Endothelial cell (in vitro differentiated cells): ENCODE measurements at places on chromosomes 1 and 21. TPM values are rescaled to one million over a fixed set of nuclear protein-coding genes. Genes with fewer than 3 reads are reported as not detected.

PTCH2 gene
- total RNA-seq, result 0.51 TPM

TIE1 gene
- total RNA-seq, result 643 TPM

KCNN3 gene
- total RNA-seq, result 17.3 TPM

DNA sequence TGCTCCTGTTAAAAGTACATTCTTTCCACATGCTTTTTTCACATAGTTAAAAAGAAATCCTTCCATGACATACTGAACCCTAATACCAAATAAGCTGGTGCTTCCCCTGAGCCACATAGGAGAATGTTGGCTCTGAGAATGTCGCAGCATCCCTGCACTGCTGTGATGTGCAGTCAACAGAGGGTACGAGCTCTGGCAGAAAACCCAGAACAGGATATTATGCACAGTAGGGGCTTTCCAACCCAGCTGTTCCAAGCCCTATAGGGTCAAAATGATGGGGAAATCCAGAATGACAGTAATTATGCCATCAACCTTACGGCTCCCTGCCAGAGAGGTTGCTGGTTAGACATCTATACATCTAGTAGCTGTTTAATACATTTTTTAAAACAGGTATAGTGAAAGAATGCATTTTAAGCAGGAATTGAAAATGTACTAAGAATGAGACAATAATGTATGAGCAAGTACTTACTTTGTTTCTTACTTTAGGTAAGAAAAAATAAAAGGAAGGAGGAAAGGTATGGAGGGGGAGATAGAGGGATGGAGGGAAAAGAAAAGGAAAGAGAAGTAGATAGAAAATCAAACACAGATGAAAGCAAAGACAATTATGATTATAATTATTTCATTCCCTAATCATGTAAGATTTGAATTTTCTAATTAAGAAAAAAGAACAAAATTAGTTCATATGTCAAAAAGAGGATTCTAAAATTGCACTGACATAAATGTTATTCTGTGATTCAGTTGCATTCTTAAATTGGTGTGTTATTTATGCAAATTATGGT is 126.0 kb downstream of the NR5A2 start:
- no peak for DNase-seq

DNA sequence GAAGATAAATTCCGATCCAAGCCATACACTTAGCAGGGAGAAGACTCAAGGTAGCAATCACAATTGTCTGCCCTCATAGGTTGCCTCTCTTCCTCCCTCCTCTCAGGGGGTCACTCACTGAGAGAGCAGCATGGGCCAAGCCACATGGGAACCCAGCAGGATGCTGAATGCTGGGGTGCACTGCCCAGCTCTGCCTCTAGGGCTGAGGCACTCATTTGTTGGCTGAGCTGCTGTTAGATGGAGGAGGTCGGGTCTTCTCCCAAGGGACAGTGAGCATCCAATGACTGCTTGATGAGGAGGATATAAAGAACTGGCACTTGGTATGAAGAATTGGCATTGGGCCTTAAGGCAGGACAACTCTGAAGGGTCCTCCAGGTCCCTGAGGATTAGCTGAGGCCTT is 418.8 kb downstream of the SIPA1L2 start:
- peak; percentile 13 for DNase-seq

DNA sequence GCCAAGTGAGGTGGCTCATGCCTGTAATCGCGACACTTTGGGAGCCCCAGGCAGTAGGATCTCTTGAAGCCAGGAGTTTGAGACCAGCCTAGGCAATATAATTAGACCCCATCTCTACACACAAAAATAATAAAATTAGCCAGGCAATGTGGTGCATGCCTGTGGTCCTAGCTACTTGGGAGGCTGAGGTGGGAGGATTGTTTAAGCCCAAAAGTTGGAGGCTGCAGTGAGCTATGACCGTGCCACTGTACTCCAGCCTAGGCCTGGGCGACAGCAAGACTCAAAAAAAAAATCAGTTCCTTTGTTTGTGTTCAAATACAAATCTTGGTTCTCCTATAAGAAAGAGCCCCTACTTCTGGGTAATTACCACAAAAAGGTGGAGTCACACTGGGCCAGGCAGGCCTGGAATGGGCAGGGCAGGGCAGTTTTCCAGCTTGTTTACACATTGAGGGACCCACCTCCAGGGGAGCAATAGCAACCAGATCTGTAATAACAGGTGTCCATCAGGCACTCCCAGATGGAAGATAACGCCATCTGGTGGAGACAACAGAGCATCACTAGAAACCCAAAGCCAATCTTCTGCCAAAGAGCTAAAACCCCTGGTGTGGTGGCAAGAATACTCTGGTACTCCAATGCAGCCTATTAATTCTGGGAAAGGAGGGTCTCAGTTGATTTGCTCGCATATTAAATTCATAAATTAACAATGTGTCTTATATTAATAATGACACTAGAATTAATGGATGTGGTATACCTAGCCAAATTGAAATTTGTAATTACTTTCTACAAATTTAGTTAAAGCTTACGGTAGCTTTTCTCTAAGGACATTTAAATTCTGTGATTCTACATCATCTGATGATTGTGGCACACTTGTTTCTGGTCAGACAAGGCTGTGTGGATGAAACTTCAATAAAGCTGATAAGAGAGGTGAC is 13.2 kb downstream of the PPP1R15B start:
- DNase-seq, result peak; percentile 64

CLCA2 gene
- not detected for total RNA-seq

DNA sequence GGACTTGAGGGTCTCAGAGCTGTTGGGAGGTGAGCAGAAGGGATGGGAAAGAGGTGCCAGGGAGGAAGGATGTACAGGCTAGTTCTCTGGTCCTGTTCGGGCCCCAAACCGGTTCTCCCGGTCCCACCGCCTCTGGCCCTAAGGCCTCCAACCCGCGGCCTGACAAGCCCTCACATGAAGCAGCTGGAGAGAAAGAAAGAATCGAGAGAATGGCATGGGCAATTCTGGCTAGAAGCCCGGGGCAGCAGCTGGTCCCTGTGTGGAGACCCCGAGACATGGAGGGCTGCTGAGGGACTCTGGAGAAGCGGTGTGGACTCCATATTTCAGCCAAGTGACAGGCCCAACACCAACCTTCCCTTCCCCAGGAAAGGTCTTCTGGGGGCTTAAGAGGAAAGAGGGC is 730 bp downstream of the CDC42SE1 start:
- DNase-seq, result no peak

DNA sequence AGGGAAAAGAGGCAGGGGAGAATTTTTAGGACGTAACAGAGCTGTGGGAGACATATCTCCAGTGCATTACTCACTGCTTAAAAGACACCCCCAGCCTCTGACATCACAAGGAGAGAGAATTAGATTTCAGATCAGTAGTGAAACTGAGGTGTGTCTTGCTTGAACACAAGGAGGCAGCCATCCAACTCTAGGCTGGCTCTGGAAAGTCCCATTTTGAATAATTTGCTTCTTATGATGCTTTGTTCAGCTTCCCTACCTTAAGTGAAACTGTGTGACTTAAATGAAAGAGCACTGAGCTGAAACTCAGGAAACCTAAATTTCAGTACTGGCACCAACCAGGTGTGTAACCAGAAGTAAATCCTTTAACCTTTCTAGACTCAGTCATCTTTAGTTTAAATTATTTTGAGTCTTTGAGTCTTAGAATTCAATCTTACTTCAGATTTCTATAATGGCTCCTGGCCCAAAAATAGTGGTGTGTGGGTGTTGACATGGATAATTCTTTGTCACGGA is 251.6 kb upstream of the SGIP1 start:
- no peak for DNase-seq

GRCh38 chr1:88029899-88030298 is 654.2 kb upstream of the PKN2 start:
- DNase-seq, result no peak

VWA5B1 gene
- total RNA-seq, result not detected

GRCh38 chr1:172863031-172863430 is 187.7 kb downstream of the TNFSF18 start:
- DNase-seq, result no peak

- DNase-seq, result no peak
Measured at GRCh38 chr21:28444557-28444956, 548.1 kb downstream of the LTN1 start.

DNA sequence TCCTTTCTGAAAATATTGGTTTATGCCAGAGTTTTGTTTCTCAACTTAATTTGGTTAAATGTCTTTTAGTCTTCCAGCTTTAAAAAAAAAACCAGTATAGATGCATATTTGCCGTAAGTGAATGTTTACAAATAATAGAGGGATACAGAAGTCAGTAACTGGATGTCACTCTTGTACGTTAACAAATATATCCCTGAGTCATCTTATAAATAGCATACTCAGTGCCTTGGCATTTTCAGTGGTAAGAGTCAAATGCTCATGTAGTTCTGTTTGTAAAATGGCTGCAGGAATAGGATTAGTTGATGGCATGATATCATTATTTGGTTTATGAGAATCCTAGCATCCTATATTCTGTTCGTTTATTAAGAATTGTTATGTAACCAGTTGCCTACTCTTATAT is 55.4 kb downstream of the SPEN start:
- no peak for DNase-seq

DNA sequence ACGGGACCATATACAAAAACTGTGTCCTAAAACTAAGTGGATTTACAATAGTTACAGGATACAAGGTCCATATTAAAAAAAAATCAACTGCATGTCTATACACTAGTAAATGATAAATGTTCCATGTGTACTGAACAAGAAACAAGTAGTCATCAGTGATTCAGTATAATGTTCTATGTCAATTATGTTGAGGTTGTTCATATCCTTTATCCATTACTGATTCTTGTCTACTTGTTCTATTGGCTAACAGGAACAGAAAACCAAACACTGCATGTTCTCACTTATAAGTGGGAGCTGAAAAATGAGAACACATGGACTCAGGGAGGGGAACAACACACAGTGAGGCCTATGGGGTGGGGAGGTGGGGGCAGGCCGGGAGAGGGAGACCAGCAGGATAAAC is 90.5 kb downstream of the CDC42BPA start:
- DNase-seq, result no peak

DNA sequence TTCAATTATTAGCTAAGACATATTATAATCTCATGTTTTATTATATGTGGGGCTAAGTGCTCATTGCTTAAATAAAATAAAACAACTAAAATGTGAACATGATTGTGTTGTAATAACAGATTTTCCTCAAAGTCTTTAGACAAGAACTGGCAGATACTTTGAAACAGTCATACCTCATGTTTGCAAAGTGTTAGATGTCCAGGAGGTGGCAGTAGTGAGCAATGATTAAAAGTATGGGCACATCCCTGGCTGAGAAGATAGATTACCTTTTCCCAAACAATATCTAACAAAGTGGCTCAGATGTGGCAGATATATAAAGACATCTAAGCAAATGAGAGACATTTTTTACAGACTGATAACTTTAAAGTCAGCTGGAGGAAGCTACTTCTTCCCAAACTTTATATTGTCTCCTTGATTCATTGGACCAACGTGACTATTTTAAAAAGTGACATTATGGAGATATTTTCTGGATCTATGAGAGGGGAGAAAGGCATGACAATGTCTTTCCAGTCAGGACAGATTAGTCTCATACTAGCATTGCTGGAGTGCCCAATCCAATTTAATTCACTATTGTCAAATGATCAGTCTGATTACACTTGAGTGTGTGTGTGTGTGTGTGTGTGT is 269.8 kb downstream of the S1PR1 start:
- DNase-seq, result peak; percentile 55

DNA sequence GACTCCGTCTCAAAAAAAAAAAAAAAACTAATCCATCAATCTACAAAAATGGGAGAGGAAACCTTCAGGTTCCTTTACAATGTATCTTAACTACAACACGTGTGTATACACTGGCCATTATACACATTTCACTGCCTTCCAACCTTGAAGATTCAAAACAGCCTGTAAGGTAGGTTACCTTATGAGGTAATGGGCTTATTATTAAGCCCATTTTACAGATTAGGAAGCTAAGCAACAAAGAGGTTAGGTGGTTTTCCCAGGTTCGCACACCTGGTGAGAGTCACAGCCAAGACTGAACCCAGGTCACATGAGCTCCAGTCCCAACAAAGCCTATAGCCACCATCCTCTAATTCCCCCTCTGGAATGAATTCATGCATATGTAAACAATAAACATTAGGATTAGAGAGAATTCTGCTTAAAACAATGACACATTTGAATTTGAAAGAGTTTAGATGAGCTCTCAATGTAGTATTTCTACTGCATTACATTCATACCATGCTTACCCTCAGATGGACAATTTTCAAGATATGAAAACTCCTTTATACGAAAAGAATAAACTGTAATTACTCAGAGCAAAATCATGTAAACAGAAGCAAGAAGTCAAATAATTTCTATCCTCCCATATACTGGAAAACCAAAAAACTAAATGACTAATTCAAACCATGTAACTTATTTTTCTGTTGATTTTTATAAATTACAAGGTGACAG is 54.8 kb downstream of the EIF4G3 start:
- no peak for DNase-seq
